ENCODE measurements at places on chromosomes 7 and 10.

- no peak for DNase-seq
Observed at GRCh38 chr7:122520971-122521555, 177.9 kb downstream of the RNF133 start.

GRCh38 chr10:78934994-78935602, 133.7 kb upstream of the ZMIZ1 start:
- no peak for DNase-seq

DNA sequence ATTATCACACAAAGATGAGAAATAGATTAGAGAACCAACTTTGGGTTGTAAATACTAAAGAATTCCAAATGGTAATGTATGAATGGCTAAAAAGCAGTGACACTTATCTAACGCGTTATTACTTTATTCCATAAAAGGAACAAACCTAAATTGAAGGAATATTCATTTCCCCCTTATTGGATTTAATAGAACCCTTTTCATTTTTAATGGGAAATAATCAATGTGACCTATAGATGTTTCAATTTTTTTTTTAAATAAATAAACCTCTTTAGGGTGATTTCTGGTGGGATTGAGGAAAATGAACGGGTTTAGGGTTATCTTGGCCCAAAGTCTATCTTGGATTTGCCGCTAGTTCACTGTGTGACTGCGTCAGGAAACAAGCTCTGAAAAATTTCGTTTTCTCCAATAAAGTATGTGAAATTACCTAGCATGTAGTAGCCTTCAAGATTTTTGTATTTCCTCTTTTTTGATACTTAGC, 1.9 kb upstream of the ACBD5 start:
- DNase-seq, result no peak

DNA sequence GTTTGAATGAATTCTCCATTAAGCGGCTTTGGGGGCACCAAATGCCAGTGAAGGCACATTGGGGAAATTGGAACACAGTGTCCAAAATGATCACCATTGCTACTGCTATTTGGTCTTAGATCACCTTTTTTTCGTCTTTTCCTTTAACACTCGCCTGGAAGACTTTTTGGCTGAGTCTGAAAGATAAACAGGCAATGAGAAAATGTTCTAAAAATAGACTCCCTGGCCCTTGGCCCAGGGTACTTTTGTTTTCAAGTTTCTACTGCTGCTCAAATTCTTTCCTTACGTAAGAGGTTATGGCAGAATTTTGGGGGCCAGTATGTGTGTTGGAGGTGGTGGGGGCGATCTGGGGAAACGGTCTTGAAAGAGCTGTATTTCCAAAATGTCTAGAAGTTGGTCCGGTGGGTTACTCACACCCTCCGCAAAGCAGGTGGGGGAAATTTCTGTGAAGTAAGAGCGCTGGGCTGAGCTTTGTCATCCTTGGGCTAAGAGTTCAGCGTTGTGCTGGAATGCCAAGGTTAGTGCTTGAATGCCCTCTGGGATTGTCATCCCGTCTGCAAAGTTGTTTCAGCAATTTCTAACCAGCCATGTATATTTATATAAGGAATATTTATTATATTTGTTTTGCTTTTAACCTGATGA, 1.3 kb upstream of the ITPRIP start:
- DNase-seq, result no peak

DNA sequence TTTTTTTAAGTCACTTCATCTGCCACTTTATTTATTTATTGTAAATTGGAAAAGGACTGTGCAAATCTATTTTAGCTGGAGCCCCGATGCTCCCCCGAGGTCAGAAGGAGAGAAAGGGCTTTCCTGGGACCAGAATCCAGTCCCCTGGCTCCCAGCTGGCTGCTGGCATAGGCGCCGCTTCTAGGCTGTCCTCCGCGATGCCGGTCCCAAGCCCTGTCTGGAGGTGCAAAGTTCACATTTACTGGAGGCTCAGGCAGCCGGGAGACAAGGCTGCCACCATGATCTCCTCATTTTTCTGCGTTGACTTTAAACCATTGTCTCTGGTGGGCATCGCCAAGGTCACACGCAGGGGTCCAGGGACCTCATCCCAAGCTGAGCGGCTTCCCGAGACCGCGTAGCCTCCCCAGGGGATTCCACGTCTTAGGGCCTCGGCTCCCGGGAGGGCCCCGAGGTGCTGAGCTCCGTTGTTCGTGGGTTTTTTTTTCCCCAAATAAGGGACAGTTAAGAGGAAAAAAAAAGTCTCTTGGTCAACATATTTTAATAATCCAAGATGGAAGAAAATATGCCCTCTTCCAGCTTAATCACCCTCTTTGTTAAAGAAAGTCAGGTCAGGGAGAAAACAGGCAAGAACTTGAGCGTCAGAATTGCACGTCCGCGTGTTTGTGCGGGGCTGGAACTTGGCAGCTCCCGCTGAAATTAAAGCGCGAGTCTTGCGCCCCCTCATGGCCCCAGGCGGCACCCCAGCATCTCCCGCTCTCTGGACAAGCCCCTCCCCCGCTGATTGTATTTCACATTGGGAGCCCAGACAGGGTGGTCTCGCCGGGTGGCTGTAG, 11.9 kb downstream of the RGR start:
- DNase-seq, result no peak

DNA sequence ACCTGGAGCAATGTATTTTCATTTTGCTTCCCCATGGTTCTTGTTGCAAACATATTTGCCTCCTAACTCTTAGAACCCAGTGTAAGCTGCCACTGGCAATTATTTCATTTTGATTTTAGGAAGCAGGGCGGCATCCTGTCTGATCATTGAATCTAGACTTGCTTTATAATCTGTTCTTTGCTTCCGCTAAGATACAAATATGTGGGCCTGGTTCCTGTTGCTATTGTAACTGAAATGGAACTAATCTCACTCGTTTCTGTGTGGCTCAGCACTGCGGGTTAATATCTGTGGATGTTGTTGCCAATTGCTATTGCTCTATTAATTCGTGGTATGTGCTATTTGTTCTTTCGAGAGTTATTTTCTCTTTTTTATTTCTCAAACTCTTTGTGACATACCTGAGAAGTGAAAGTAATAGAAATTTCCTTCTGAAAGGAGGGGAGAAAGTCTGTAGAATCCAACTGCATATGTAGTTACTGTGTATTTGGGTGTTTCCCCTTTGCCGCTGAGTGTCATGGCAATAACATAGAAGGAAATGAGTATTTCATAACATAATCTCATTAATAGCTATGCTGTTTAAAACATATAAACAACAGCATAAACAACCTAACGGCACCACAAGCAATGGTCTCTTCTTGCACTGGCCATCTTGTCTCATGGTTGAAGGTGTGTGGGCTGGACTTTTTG, 62.4 kb downstream of the FZD1 start:
- no peak for DNase-seq
